Lower lobe of right lung (tissue), 2 donors: ENCODE measurements at places on chromosomes 2 and 18. TPM values are rescaled to one million over a fixed set of nuclear protein-coding genes. Genes with fewer than 3 reads are reported as not detected.

The VRK2 gene
- 25.7 TPM for total RNA-seq

The CD302 gene
- 100 TPM for total RNA-seq

GRCh38 chr18:46477425-46478011 is 179.5 kb downstream of the LOXHD1 start:
- no peaks in the 10 kb centered on the region for H3K4me1 ChIP-seq
- H3K36me3 ChIP-seq = no peaks in the 10 kb centered on the region
- H3K4me3 ChIP-seq = no peak overlapping the region

DNA sequence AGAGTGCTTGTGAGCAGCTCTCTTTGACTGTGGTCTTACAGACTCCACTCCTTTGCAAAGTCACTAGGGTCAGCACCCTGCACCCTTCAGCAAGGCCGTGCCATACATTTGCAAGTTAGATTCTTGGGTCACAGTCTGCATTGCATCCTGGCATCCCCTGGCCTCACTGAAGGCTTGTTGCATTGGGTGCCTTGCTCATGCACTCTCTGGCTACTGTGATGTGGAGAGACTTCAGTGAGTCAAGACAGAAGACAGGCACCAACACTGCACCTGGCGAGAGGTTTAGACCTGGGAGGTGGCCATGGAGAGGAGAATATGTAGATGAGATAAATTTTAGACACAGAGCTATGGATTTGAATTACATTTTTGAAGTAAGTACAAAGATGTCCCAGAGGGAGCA is 146.4 kb upstream of the COPS8 start:
- peaks cover 13% of the 10 kb centered on the region for H3K4me1 ChIP-seq
- no peaks in the 10 kb centered on the region for H3K36me3 ChIP-seq
- H3K27ac ChIP-seq = no peak overlapping the region
- H3K27me3 ChIP-seq = no peaks in the 10 kb centered on the region
- DNase-seq = no peak
- H3K4me3 ChIP-seq = no peak overlapping the region

GRCh38 chr2:138708682-138709241 is 71.4 kb downstream of the NXPH2 start:
- no peak for DNase-seq
- H3K4me1 ChIP-seq = peaks cover 5% of the 10 kb centered on the region
- no peak overlapping the region for H3K4me3 ChIP-seq
- no peaks in the 10 kb centered on the region for H3K27me3 ChIP-seq
- no peaks in the 10 kb centered on the region for H3K36me3 ChIP-seq
- H3K27ac ChIP-seq = no peak overlapping the region

- H3K36me3 ChIP-seq = peaks cover 34% of the 10 kb centered on the region
- no peak overlapping the region for H3K4me3 ChIP-seq
- no peaks in the 10 kb centered on the region for H3K27me3 ChIP-seq
- DNase-seq = no peak
Observed at GRCh38 chr18:9283791-9284190, 50.8 kb upstream of the TWSG1 start.

DNA sequence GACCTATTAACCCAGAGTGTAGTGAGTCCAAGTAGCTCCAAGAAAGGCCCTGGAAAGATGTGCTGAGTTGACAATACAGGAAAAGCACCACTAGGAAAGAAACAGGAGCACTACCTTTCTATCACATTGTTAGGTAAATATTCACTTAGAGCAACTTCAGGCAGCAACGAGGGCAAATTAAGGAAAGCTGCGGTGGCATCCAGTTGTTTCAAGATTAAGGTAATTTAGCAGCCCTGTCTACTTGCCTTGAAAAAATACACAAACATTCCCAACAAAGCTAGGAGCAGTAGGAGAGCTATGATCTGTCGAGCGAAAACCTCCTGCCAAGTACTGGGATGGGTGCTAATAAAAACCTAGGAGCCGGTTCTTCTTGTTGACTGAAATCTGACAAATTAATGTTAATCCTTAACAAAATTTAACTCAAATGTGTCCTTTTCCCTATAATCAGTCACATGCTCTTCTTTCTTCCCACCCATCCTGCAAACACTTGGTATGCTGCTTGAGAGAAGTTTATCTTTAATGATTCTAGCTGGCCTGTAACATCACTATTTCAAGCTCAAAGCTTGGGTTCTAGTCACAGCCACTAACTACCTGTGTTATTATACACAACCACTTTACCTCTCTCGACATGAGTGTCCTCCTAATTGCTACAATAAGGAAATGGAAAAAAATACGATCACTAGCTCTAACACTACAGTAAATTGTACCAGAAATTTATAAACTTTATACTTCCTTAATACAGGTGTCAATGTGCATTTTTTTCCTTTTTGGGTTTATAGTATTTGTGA is 2.0 kb downstream of the ACAA2 start:
- H3K27me3 ChIP-seq = no peaks in the 10 kb centered on the region
- H3K27ac ChIP-seq = no peak overlapping the region
- H3K4me1 ChIP-seq = peaks cover 35% of the 10 kb centered on the region
- no peak overlapping the region for H3K4me3 ChIP-seq
- DNase-seq = no peak

DNA sequence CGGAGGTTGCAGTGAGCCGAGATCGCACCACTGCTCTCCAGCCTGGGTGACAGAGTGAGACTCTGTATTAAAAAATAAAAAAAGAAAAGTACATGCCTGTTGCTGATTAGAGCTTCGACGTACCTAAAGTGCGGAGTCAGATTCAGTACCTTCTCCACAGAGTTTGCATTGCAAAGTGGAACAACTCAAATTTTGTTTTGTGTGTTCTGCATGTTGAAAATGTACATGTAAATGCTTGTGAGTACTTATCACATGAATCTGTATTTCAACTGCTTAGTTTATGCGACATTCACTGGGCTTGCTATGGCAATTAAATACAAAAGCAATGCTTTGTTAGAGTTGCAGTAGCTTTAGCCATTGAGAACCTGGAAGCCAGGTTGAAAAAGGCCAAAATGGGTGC is 36.4 kb downstream of the ACTR2 start:
- peaks cover 17% of the 10 kb centered on the region for H3K4me1 ChIP-seq
- no peak overlapping the region for H3K4me3 ChIP-seq
- H3K27me3 ChIP-seq = no peaks in the 10 kb centered on the region
- H3K27ac ChIP-seq = no peak overlapping the region
- H3K36me3 ChIP-seq = peaks cover 89% of the 10 kb centered on the region

DNA sequence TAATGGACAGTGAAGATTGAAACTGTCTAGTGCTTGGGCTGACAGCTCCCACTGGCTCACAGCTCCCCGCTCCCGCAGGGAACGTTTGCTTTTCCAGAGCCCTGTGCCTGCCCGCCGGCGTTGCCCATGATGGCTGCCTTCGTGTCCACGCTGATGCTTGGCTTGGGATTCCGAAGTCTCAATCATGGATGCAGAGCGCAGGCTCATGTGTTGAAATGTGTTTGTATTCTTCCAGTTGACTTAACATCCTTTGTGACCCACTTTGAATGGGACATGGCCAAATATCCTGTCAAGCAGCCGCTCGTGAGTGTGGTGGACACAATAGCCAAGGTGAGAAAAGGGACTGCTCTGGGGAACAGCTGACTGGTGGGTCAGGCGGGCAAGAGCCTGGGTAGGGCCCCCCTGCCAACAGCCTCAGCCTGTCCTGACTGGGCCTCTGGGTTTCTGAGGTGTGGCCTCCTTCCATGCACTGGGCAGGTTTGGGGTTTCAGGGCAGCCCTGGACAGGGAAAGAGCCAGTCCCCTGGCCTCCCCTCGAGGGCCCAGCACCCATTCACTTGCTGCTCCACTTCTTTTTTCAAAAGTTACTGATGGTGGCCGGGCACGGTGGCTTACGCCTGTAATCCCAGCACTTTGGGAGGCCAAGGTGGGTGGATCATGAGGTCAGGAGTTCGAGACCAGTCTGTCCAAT is 42.8 kb downstream of the ATP6V1C2 start:
- no peaks in the 10 kb centered on the region for H3K36me3 ChIP-seq
- DNase-seq = no peak

DNA sequence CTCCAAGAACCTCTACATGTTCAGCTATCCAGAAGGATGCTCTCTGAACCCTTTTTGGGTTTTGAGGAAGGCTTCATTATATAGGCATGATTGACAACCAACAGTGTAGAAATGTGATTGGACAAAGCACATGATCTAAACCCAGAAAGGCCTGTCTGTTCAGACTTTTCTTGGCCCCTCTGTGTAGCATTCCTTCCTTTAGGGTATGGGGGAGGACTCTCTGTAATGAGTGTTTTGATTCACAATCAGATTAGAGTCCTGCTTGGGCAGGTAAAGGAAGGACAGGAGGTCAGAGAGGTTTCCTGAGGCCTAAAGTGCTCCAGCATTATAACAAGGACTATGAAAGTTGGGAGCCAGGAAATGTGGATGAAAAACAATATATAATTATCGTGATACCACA is 13.6 kb downstream of the GULP1 start:
- no peak for DNase-seq
- no peaks in the 10 kb centered on the region for H3K36me3 ChIP-seq
- no peaks in the 10 kb centered on the region for H3K4me1 ChIP-seq
